ENCODE measurements at places on chromosomes 12 and 14.

- no peak for DNase-seq
Observed at GRCh38 chr14:69987406-69988121, 108.3 kb downstream of the SMOC1 start.

DNA sequence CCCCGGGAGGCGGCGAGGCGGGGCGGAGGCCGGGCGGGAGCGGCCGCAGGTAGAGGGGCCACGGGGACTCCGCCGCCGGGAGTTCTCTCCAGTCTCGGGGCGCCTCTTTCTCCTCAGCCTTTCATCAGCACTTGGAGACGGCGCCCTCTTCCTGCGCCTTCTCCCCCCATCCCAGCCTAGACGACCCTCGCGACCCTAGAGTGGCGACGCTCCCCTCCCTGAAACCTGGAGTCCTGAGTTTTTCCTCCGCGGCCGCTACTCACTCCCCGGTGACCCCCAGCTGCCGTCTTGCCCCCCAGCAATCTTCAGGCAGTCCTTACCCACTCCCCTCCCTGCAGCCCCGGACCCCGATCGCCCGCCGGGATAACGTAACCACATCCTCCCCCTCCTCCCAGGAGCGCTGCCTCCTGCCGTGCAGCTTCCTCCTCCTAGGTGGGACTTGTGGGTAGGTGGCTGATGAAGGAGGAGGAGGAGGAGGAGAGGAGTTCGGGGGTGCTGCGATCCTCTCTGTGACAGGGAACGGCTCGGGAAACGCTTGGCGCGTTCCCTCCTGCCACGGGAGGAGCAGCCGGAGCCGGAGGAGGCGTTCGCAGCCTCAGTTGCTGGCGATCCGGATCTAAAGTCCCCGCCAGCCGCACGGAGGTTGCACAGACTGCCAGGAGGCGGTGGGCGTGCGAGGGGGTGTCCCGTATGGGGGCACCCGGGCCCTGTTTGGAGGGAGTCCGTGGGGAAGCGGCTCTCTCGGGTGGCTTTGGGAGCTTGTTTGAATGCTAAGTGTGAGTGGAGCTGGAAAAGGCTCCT, 891 bp downstream of the PLEKHA5 start:
- DNase-seq: no peak

- DNase-seq: no peak
Observed at GRCh38 chr14:72503696-72504368, 390.1 kb downstream of the DPF3 start.

DNA sequence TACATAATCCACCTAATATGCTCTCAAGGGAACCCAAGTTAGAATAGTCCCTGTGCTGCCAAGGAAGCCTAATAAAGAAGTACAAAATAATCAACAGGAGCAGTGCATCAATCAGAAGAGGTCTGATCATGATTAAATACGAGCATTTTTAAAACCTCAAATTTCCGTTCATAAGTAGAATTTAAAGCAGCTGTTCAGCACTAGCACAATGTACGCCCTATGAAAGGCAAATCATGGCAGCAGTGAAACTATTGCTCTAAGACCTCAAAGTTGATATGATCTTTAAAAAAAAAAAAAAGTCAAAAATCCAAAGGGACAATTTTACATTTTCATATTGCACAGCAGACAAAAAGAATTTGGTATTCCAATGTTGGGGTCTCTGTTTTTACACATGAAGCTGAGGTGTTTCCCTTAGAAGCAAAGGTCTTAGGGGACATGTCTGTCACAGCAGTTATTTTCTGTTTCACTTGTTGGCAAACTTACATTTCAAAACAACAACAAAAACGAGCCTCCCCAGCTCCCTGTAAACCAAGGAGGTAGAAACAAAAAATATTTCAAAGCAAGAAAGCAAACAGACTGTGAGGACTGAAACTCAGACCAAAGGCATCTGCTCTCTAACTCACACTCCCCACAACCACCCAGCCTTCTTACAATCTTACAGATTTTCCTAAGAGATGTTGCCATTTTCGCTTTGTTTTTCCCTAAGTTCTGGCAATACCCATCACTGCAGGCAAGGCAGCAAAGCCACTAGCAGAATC, 28.2 kb downstream of the SOX5 start:
- no peak for DNase-seq

DNA sequence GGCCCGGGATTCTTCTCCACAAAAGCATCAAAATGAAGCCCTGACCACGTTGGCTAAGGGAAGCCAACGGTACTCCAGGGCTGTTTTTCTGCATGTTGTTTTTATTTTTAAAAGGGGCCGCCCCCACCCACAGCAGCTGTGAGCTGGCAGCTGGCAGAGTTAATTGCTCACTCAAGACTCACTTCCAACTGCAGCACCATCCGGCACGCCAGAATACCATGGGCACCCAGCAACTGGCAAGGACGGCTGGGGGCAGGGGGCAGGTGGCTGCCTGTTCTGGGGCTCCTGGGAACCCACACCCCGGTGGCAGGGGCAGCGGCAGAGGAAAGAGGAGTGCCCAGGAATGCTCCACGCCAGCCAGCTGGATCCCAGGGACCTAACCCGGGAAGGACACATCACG, 44.3 kb downstream of the NCOR2 start:
- no peak for DNase-seq

DNA sequence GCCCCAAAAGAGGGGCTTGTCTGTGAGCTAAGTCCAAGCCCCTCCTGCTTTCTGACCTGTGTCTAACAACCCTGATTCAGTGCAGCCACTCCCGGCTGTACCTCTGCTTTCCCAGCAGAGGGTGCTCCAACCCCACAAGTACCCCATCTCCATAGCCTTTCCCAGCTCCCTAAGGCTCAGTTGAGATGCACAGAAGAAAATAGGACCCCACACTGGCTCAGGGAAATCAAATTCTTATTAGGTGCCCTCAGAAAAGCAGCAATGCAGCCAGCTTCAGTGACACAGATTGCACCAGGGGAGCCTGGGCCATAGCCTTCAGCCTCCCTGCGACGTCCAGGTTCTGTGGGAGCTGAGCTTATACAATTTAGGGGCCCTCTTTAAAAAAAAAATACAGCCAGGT, 49.9 kb downstream of the LRRC74A start:
- DNase-seq: peak; percentile 21

DNA sequence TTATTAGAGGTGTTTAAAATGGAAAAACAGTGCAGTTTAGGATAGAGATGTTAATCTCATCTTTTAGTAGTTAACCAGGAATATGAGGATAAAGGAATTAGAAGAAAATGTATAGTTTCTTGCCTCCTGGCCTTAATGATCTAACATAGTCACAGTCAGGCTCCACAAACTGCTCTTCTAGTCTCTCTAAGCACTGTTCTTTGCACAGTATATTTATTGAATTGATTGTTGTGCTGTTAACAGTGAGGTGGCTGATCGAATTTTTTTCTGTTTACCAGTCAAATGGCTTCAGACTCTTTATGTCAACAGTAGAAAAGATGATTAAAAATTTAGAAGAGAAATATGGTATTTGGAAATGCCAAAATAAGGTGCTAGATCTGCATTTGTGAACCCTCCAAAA, 37.8 kb downstream of the ATF7IP start:
- no peak for DNase-seq

- no peak for DNase-seq
Observed at GRCh38 chr12:24814379-24815113, 134.4 kb downstream of the BCAT1 start.

DNA sequence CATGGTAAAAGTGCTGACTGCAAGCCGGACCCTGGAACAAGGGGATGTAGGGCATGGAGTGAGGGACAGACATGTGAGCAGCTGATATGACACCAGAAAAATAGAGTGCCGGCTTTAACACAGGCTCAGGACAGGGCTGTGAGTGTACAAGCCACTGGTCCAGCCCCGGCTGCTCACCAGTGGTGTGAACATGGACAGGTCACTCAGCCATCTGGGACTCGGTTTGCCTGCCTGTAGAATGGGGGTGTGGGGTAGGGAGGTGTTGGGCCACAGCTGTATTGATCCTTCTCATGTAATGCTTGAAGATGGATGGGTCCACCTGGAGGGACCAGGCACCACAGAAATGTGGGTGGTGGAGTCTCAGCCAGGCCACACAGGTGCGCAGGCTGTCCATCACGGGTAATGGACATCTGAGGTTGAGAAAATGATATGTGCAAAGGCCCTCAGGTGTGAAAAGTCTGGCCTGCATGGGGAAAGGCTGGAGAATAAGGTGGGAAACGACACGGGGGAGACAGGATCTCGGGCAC, 10.6 kb upstream of the KRT74 start:
- no peak for DNase-seq

DNA sequence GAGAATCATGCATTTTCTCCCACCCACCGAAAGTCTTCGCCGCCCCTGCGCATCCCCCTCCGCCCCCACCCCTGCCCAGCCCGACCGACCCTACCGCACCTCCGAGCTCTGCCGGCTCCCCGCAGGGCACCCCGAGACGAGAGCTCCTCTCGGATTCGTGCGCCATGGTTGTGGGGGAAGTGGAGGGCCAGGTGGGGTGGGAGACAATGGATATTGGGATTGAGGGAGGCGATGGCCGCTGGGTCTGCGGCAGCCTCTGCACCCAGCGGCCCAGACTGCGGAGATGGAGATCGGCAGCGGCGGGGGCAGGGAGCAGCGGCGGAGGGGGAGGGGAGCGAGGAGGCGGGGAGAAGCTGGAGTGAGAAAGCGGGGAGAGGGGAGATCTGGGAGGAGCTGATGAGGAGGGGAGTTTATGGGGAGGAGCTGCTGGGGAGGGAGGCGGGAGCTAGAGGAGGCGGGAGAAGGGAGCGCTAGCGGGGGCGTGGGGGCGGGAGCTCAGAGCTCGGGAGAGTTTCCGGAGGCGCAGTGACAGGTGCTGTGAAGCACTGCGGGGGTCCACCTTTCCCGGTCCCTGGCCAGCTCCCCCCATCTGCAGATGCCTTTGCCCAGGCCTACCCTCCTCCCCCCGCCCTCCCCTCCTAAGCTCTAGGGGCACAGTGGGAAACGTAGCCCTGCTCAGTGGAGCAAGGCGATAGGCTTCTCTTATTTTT, at the start of gene SALL2:
Gene SALL2, minus strand, starts transcription at position 385 of the 710 bp plus-strand sequence. Its CDS starts 219 bp downstream, at position 166.
- DNase-seq: peak; percentile 77

DNA sequence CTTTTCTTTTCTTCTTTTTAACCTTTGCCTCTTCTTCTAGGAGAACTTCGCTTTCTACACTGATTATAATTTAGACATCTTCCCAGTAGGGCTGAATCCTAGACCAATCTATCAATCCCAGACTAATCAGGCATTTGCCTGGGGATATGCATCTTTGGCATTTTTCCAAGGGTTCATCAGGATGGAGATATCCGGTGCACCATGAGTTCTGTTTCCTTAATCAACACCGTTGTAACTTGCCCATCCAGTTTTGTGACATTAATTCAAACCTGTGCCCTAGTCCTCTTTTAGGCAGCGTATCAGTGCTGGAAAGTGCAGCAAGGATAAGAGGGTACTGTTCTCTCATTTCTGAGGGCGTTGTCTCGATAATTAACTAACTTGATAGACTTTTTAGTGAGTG, 617 bp upstream of the MGP start:
- no peak for DNase-seq

- no peak for DNase-seq
Observed at GRCh38 chr14:54147282-54147681, 190.7 kb upstream of the BMP4 start.

DNA sequence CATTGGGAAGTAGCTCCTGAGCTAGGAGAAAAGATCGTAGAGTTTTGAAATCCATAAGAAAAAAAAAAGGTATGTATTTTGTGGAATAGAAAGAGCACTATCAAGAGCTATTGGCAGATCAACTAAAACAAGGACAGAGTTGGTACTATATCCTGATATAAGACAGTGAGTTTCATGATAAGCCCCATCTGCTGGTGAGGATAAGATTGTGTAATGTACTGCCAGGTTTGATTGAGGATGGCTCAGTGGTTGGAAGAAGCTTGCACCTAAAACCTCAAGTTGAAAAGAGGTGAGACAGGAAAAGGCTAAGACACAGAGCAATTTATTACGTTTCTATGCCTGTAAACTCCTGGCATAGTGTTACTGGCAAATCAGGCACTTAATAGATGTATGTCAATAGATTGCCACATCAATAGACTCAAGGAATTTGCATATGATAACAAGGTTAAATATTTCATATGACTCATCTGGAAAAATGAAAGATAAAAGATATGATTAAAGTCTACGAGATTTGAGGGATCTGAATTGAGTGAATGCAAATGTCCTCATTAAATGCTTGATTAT, 525.6 kb downstream of the FLRT2 start:
- no peak for DNase-seq

- DNase-seq: no peak
Observed at GRCh38 chr14:64873506-64874219, 6.0 kb downstream of the SPTB start.

- DNase-seq: no peak
Observed at GRCh38 chr14:105487449-105487985, 831 bp downstream of the CRIP1 start.

DNA sequence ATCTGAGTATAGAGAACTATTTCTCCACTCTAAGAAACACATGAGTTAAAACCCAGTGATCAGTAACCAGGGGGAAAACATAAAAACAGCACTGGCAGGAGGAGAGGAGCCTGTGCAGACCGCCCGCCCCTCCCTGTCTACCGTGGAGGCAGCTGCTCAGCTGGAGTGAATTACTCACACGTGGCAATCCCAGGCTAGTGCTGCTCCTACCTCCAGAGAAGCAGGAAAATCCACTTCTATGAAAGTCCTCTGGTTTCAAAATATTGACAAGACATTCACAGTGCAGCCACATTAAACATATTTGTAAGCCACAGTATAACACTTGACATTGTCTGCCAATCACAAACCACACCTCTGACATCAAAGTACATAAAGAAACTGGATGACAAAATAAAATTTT, 16.7 kb downstream of the TMEM132D start:
- DNase-seq: no peak

- DNase-seq: no peak
Observed at GRCh38 chr14:34449819-34450541, 12.1 kb downstream of the SPTSSA start.

DNA sequence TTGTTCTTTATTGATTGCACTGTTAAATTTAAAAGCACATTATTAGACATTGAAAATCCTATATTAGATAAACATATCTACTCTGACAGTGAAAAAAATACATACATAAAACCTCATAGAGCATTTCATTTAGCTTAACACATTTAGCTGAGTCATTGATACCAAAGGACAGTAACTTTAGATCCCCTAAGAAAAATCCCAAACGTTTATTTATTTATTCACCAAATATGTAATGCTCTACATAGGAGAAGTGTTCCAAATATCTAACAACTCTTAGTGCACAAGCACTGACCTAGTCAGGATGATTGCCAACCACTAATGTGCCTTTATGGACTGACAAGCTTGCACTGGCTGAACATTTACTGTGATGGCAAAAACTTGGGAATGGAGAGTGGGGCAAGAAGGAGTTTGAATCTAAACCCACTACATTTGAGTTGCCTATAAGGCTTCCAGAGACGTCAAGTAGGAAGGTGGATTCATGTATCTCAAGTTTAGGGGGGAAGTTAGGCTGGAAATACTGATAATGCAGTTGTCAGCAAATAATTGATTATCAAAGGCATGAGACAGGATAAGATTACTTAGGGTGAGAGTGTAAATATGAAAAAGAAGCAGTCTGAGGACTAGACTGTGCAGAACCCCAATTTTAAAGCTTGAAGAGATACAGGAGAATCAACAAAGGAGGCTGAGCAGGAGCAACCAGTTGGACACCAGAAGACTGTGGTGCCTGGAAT, 156.4 kb downstream of the PLCZ1 start:
- DNase-seq: no peak

GRCh38 chr12:132275110-132275531, 54.3 kb downstream of the GALNT9 start:
- DNase-seq: no peak

GRCh38 chr14:29637411-29637810, 290.2 kb downstream of the PRKD1 start:
- DNase-seq: no peak

- DNase-seq: no peak
Observed at GRCh38 chr14:63899953-63900352, 47.1 kb downstream of the SYNE2 start.
